ENCODE measurements at places on chromosomes 6 and 20. TPM values are rescaled to one million over a fixed set of nuclear protein-coding genes. Genes with fewer than 3 reads are reported as not detected.

BMP5 gene
- total RNA-seq: not detected

GATA5 gene
- 0.23 TPM for total RNA-seq

SPEF1 gene
- not detected for total RNA-seq

CALHM4 gene
- total RNA-seq: not detected

NINL gene
- total RNA-seq: 2.0 TPM

SLC26A8 gene
- not detected for total RNA-seq

MOG gene
- not detected for total RNA-seq

GPSM3 gene
- total RNA-seq: 5.3 TPM

ZBTB46 gene
- 4.0 TPM for total RNA-seq

MPIG6B gene
- 4.5 TPM for total RNA-seq

TRIM38 gene
- total RNA-seq: 3.9 TPM

TM9SF4 gene
- total RNA-seq: 51.2 TPM

TRIM31 gene
- total RNA-seq: not detected
